SW 1271 (cell line): ENCODE measurements at places on chromosomes 16 and 17.

- no peak for DNase-seq
Measured at GRCh38 chr17:38898812-38899348, 26.5 kb upstream of the LASP1NB start.

DNA sequence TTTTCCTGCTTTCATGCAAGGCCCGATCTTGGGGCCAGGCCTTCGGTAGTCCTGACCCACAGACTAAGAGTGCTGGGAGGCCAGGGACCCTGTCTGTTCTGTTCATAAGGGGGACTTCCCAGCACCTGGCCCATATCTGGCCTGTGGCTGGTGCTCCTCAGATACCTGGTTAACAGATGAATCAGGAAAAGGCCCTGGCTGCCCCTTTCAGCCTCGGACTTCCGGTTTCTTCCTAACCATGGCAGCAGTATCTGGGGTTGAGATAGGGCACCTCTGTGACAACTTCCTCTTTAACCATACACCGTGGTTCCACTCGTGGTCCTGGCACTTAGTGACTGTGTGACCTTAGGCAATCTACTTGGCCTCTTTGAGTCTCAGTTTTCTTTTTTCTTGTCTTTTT, 18.4 kb downstream of the PLCG2 start:
- no peak for DNase-seq

DNA sequence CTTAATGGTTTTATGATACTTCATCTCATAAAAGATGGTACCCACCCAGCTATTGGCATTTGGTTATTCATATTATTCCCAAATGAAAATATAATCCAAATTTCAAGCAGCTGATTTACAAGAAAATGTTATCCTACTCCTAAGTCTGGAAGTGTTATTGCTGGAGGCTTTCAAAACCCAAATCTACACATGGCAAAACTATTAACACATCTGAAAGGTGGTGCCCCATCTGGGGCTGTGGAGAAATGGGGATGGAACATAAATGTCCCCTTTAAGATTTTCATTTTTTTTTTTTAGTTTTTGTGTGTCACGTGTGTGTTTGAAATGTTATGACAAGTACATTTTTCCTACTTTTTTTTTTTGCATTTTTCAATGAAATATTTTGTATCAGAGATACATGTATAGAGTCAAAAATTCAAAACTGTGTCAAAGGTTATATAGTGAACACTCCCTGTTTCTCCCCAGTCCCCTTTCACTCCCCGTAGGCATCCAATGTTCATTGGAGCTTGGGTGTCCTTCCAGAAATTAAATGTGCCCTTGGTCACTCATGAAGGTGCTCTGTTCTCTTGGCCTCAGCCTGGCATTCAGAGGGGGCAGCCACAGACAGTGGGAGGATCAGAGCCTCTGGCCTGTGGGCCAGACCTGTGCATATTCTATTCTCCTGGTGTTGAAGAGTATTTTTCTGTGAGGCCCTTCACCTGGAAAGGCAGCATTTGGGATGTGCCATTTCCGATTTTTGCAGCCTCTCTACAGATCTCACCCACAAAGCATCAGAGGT, 79.1 kb downstream of the CLEC16A start:
- no peak for DNase-seq

DNA sequence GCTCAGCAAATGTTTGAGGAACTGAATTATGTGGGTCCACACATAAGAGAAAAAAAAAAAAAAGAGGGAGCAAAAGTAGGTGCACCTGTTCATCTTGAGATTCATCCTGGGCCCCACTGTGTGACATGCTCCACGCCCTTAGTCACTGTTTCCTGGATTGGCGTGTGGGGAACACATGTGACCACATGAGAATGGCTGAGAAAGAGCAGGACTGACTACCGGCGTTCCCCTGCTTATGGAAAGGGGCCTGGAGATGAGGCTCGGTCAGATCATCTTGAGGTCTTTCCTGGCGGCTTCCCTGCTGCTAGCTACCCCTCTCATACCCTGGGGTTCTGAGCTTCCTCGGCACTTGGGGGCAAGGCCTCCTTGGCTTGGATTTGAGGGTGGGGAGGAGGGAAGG, 3.9 kb downstream of the DEXI start:
- DNase-seq = no peak

- DNase-seq = no peak
Measured at GRCh38 chr16:27304102-27304501, 9.7 kb upstream of the IL4R start.

GRCh38 chr17:81523402-81524038, 4.7 kb upstream of the FSCN2 start:
- DNase-seq = no peak

GRCh38 chr16:54503856-54504219, 217.3 kb upstream of the IRX3 start:
- no peak for DNase-seq

GRCh38 chr17:58427807-58428206, 10.5 kb upstream of the RNF43 start:
- DNase-seq = no peak

GRCh38 chr16:67296420-67296819, 17.1 kb downstream of the PLEKHG4 start:
- no peak for DNase-seq

- DNase-seq = no peak
Measured at GRCh38 chr16:64951193-64951592, 170.7 kb downstream of the CDH11 start.
